ENCODE measurements at places on chromosomes 7 and 10. TPM values are rescaled to one million over a fixed set of nuclear protein-coding genes. Genes with fewer than 3 reads are reported as not detected.

- H3K36me3 ChIP-seq = peaks cover 10% of the 10 kb centered on the region
- peaks cover 2% of the 10 kb centered on the region for H3K27me3 ChIP-seq
- H3K4me3 ChIP-seq = no peak overlapping the region
Observed at GRCh38 chr7:43671521-43671920, 57.8 kb downstream of the COA1 start.

DNA sequence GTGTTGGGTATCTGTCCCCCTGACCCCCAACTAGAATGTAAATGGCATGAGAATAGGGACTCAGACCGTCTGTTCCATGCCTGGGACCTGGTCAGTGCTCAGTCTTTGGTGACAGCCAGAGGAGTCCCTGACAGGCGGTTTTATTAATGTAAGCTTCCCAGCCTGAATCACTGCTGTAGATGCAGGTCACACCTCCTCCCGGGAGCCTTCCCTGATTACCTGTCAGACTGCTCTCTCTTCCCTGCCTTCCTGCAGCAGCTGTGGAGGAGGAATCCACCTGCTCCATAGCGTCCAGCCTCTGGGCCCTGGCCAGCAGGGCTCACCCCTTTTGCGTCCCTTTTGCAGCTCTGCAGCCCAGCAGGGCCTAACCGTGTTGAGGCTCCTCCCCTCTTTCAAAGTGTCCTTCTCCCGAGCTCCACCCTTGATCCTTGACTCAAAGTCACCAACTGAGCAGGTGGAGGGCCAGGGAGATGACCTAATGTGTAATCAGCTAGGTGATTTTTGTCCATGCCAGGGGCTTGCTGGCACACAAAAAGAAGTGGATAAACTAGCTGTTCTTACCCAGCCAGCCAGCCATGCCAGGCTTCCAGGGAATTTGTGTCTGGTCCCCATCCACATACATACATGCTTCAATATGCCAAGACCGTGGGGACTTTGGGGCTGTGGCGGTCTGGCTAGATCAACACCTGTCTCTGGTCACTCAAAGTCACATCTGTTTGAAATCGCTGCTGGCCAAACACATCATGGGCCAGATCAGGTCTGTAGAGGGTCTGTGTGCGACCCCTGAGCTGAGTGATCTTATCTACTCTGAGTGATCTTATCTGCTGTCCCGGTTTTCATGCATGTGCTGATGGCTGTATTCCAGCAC, 195.1 kb downstream of the CCDC3 start:
- DNase-seq = no peak
- no peak overlapping the region for H3K27ac ChIP-seq
- H3K27me3 ChIP-seq = peaks cover 5% of the 10 kb centered on the region
- H3K4me1 ChIP-seq = no peaks in the 10 kb centered on the region
- no peak overlapping the region for H3K4me3 ChIP-seq

DNA sequence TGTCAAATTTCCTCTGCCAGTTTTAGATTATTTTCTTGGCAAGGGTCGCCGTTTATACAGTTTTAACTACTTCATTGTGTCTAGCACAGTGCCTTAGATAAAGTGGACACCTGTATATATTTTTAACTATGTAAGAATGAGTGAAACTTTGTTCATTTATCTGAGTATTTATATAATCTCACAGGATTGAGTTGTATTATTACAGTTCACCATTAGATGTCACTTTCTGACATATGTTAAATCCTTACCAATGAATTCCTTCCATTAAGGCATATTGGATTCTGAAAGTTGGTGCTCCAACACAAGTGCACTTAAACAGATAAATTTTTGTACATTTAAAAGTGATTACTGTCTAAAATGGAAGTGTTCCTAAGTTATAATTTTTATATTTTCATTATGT, 43.0 kb downstream of the ZMYND11 start:
- no peak overlapping the region for H3K27ac ChIP-seq
- no peaks in the 10 kb centered on the region for H3K27me3 ChIP-seq
- DNase-seq = no peak
- no peak overlapping the region for H3K4me3 ChIP-seq

- DNase-seq = no peak
- no peak overlapping the region for H3K4me3 ChIP-seq
- peaks cover 2% of the 10 kb centered on the region for H3K27me3 ChIP-seq
- peaks cover 46% of the 10 kb centered on the region for H3K36me3 ChIP-seq
Observed at GRCh38 chr10:6114805-6115341, 26.0 kb downstream of the RBM17 start.

- H3K4me1 ChIP-seq = no peaks in the 10 kb centered on the region
- no peaks in the 10 kb centered on the region for H3K27me3 ChIP-seq
- no peaks in the 10 kb centered on the region for H3K36me3 ChIP-seq
- DNase-seq = no peak
- no peak overlapping the region for H3K27ac ChIP-seq
Observed at GRCh38 chr7:14894826-14895225, 7.7 kb downstream of the DGKB start.

- no peak overlapping the region for H3K27ac ChIP-seq
- H3K4me3 ChIP-seq = no peak overlapping the region
- H3K4me1 ChIP-seq = no peaks in the 10 kb centered on the region
Observed at GRCh38 chr7:138186951-138187351, 110.7 kb downstream of the AKR1D1 start.

GRCh38 chr10:111481261-111481826, 404.5 kb downstream of the ADRA2A start:
- no peak for DNase-seq
- H3K4me3 ChIP-seq = no peak overlapping the region
- H3K36me3 ChIP-seq = peaks cover 4% of the 10 kb centered on the region
- no peaks in the 10 kb centered on the region for H3K4me1 ChIP-seq

DNA sequence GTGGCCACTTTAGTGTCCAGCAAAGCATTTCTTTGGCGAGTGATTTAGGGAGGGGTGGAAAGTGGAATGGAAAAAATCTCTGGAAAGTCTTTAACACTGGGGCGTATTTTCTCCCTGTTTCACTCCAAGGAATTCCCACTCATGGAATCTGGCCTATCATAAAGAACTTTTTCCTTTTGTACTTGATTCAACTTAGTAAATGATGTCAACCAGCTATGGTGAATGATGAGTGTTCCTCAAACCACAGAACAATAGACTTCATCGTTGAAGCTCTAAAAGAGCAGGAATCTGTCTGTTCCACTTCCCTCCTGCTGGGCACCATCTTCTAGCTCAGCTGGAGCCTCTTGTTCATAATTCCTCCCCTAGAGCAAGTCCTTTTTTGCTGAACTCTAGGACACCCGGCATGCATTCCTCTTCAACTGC, 66.5 kb downstream of the EPDR1 start:
- no peak overlapping the region for H3K4me3 ChIP-seq
- DNase-seq = no peak
- peaks cover 8% of the 10 kb centered on the region for H3K4me1 ChIP-seq
- H3K27me3 ChIP-seq = no peaks in the 10 kb centered on the region
- H3K27ac ChIP-seq = no peak overlapping the region

GRCh38 chr10:89458784-89459183, 44.4 kb downstream of the IFIT5 start:
- H3K4me3 ChIP-seq = no peak overlapping the region
- H3K36me3 ChIP-seq = no peaks in the 10 kb centered on the region
- H3K27me3 ChIP-seq = no peaks in the 10 kb centered on the region

DNA sequence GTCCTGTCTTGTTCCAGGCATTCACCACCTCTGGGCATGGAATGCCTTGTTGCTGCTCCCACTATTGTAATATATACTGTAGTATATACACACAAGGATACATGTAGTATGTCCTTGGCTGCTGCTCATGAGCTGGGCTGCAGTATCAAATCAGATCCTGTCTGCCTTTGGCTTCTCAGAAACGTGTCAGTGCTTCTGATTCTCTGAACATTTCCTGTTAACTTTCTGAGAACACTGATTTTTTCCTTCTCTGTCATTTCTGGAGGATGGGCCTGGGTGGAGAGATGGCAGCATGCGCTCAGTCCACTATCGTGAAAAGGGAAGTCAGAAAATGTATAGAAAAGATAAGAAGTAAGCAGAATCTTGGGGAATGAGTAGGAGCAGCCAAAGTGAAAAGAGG, 12.2 kb downstream of the SFTPA2 start:
- no peak overlapping the region for H3K4me3 ChIP-seq
- H3K36me3 ChIP-seq = no peaks in the 10 kb centered on the region
- no peaks in the 10 kb centered on the region for H3K27me3 ChIP-seq
- H3K4me1 ChIP-seq = no peaks in the 10 kb centered on the region
- H3K27ac ChIP-seq = no peak overlapping the region

GRCh38 chr7:105196473-105196872, 182.5 kb downstream of the KMT2E start:
- H3K27me3 ChIP-seq = peaks cover 1% of the 10 kb centered on the region
- H3K36me3 ChIP-seq = peaks cover 8% of the 10 kb centered on the region
- H3K27ac ChIP-seq = no peak overlapping the region
- peaks cover 4% of the 10 kb centered on the region for H3K4me1 ChIP-seq
- no peak for DNase-seq

DNA sequence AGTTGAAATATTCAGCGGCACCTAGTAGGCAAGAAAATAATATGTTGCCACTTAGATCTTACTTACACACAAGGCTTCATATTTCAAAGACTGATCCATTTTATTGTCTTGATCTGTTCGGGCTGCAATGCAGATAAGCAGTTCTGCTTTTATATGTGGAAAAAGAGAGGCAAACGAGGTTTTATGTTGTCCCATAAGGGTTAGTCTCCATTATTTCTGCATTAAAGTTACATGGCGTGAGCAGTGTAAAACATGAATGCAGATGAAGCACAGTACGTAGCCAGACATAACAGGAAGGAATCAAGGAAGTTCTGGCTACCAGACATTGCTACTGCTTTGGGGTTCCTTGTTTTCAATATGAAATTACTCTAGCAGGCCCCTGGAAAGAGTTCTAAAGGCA, 224.8 kb downstream of the BBS9 start:
- H3K36me3 ChIP-seq = no peaks in the 10 kb centered on the region
- no peak for DNase-seq
- peaks cover 25% of the 10 kb centered on the region for H3K4me1 ChIP-seq
- no peaks in the 10 kb centered on the region for H3K27me3 ChIP-seq
- H3K4me3 ChIP-seq = peak overlapping the region; percentile 67

GRCh38 chr10:106577266-106577665, 587.2 kb downstream of the SORCS1 start:
- DNase-seq = no peak
- H3K4me1 ChIP-seq = peaks cover 30% of the 10 kb centered on the region
- H3K36me3 ChIP-seq = no peaks in the 10 kb centered on the region
- peaks cover 3% of the 10 kb centered on the region for H3K27me3 ChIP-seq

- no peak overlapping the region for H3K27ac ChIP-seq
- H3K36me3 ChIP-seq = peaks cover 4% of the 10 kb centered on the region
- H3K27me3 ChIP-seq = no peaks in the 10 kb centered on the region
- H3K4me1 ChIP-seq = no peaks in the 10 kb centered on the region
- no peak for DNase-seq
- no peak overlapping the region for H3K4me3 ChIP-seq
Observed at GRCh38 chr7:45414226-45414625, 159.9 kb upstream of the ADCY1 start.

DNA sequence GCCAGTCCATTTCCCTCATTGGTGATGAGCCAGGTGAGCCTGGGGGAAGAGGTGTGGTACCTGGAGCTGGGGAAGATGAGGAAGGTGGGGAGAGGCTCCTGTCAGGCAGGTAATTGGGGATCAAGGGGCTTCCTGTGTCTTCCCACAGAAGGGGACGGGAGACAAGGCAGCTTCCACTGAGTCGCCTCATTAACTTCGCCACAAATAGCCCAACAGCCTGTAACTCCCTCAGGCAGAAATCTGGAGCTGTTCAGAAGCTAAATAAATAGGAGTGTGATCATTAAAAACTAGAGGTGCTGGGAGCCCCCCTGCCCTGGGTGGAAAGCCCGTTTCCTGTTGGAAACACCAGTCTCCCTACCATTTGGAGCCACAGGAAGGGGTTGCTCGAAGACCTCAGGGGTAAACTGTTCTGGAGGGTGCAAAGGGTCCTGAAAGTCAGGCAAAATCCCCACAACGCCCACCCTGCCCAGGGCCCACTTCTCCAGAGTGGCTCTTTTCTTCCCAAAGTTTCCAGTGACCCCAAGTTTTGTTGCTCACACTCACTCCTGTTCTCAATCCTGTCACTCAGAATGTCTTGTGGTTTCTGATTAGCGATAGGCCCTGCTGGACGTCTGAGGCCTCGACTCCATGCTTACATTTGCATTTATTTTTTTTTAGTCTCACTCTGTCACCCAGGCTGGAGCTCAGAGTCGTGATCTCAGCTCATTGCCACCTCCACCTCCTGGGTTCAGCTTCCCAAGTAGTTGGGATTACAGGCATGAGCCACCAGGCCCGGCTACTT, 25.7 kb downstream of the UNC5B start:
- DNase-seq = no peak
- peak overlapping the region; percentile 63 for H3K27ac ChIP-seq
- H3K36me3 ChIP-seq = peaks cover 9% of the 10 kb centered on the region
- H3K4me3 ChIP-seq = no peak overlapping the region
- peaks cover 22% of the 10 kb centered on the region for H3K27me3 ChIP-seq

GRCh38 chr7:80185571-80185970, 50.9 kb downstream of the GNAI1 start:
- peaks cover 61% of the 10 kb centered on the region for H3K4me1 ChIP-seq
- DNase-seq = no peak
- peaks cover 9% of the 10 kb centered on the region for H3K36me3 ChIP-seq
- peaks cover 7% of the 10 kb centered on the region for H3K27me3 ChIP-seq
- no peak overlapping the region for H3K4me3 ChIP-seq
- H3K27ac ChIP-seq = peak overlapping the region; percentile 2

GRCh38 chr10:19499291-19499770, 316.9 kb upstream of the PLXDC2 start:
- H3K27ac ChIP-seq = no peak overlapping the region
- H3K27me3 ChIP-seq = peaks cover 3% of the 10 kb centered on the region
- no peaks in the 10 kb centered on the region for H3K4me1 ChIP-seq
- no peak overlapping the region for H3K4me3 ChIP-seq
- no peaks in the 10 kb centered on the region for H3K36me3 ChIP-seq

DNA sequence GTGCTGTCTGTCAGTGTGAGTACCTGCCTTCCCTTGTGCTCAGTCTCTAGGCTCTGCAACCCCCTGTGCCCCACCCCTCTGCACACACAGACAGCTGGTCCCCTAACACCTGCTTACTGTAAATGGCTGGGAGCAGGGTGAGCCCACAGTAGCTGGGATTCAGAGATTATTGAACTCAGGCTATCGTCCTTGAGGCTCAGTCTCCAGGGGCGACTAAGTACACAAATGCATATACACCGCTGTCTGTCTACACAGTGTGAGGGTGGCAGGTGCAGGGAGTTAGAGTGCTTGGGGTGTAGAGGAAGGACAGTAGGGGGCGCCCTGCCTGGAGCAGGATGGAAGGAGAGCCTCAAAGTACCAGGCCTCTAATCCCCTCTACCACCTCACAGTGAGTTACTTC, 12.9 kb downstream of the UPP1 start:
- peaks cover 4% of the 10 kb centered on the region for H3K4me1 ChIP-seq
- peaks cover 4% of the 10 kb centered on the region for H3K27me3 ChIP-seq
- peaks cover 70% of the 10 kb centered on the region for H3K36me3 ChIP-seq

GNAI1 gene
- total RNA-seq = 132 TPM

PRSS1 gene
- 0.82 TPM for total RNA-seq

HTR7 gene
- 7.3 TPM for total RNA-seq

C7orf57 gene
- not detected for total RNA-seq

SLC26A3 gene
- total RNA-seq = not detected

PNLIP gene
- total RNA-seq = not detected

GIMAP2 gene
- 1.9 TPM for total RNA-seq

FGFR2 gene
- total RNA-seq = 15.3 TPM

Measured in endothelial cell (in vitro differentiated cells).